ENCODE measurements at places on chromosomes 2 and 18. TPM values are rescaled to one million over a fixed set of nuclear protein-coding genes. Genes with fewer than 3 reads are reported as not detected.

CAVIN2 gene
- total RNA-seq = 4.3 TPM

CFC1 gene
- total RNA-seq = not detected

CNDP1 gene
- 0.05 TPM for total RNA-seq

CERKL gene
- 1.2 TPM for total RNA-seq

PLEKHH2 gene
- total RNA-seq = 19.1 TPM

AGXT gene
- total RNA-seq = not detected

REG3G gene
- total RNA-seq = not detected

CLEC4F gene
- total RNA-seq = not detected

UGT1A5 gene
- 0.35 TPM for total RNA-seq

CACNB4 gene
- 0.75 TPM for total RNA-seq

ANKRD12 gene
- total RNA-seq = 30.0 TPM

IFIH1 gene
- total RNA-seq = 16.1 TPM

OXER1 gene
- total RNA-seq = 0.15 TPM

LYG2 gene
- not detected for total RNA-seq

GRCh38 chr2:241198381-241199279 lies 10.2 kb downstream of the ANO7 start:
- no peak for DNase-seq

DNA sequence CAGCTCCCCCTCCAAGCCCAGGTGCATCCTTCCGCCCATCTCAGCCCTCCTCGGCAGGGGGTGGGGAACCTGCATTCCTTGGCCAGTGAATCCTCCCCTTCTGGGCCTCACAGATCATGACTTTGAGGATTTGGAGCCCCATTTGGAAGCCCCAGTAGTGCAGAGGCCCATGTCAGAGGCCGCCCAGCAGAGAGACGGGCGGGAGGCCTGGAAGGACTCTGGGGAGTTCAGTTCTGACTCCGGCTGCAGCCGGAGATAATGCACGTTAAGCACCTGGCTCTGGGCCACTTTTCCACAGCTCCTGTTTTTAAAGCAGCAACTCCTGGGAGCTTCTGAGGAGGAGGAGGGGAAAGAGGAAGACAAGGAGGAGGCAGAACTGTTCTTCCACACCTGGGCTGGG lies 14.9 kb downstream of the ATOH8 start:
- DNase-seq = no peak

DNA sequence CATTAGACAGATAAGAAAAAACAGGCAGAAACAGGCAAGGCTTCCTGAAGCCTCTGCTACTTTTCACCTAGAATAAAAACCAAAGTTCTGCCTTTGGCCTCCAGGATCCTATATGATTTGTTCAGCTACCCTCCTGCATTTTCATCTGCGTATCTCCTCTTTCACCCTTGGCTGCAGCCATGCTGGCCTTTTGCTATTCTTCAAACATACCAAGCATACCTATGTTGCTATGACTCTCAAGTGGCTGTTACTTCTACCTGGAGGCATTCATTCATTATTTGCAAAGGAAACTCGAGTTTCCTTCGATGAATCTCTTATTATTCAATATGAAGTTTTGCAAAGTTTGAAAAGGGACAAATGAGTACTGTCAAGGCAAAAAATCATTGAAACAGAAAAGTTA lies 106.4 kb upstream of the HNMT start:
- peak; percentile 27 for DNase-seq

- no peak for DNase-seq
Observed at GRCh38 chr18:59087391-59087790, 52.3 kb upstream of the SEC11C start.

DNA sequence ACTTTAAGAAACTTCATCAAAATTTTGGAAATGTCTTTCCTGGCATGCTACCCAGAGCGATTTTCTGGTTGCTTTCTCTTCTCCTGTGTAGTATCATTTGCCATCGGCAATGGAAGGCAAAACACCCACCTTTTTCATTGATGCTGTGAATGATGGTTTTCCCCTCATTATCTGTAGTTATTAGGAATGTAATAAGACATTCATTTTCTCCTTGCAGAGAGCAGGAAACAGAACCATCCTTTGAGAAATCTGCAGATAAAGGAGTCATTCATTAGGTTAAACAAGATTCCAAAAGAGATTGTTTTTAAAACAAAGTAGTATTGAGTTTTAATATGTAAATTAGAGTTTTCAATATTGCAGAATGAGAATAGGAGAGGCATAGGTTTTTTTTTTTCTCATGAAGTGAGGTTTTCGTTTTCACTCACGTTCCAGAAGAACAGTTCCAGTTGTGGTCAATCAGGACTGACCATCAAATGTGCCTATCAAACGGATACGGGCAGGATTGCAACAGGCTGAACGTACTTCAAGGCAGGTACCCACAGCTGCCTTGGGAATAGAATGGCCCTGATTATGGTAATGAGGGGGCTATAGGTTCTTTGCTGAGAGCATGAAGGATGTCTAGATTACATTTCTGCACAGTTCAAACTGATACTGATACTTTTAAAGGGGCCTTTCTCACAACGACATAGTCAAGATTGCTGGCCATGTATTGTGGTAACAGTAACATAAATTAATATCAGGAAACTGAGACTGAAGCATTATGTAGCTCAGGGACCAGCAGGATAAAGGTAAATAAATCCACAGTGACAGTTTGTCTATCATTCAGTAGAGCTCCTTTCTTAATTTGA lies 49.8 kb upstream of the PLA2R1 start:
- no peak for DNase-seq

DNA sequence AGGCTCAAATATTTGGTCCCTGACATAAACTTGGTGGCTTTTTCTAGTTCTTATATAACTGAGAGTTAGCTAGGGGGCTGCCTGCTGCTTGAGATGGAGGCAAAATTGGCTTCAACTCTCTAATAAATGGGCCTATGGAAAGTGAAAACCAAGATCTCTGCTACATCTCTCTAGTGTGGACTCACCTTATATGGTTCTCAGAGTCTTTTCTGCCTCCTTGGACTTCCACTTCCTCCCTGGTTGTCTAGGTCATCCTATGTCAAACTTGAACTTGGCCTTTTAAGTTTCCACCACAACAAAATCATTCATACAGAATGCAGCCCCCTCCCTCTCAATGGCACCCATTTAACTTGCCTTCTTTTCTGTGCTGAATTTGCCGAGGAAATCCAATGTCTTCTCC lies 23.9 kb upstream of the ARHGAP25 start:
- no peak for DNase-seq

GRCh38 chr2:171578127-171578803 lies 56.0 kb downstream of the CYBRD1 start:
- no peak for DNase-seq

DNA sequence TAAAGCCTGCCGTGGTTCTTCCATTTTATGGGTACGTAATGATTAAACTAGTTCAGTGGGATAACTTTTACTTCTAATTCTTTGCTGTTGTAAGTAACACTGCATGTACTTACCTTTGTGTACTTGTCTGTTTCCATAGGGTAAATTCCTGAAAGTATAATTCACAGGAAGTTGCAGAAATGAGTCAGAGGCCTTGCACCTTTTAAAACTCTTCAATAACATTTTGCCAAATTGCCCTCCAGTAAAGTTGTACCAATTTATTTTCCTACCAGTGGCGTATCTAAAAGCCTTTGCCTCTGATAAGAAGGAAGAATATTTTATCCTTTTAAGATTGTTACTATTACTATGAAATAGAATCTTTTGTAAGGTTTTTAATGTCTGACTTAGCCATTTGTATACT lies 65.1 kb downstream of the CAB39 start:
- DNase-seq = peak; percentile 94

DNA sequence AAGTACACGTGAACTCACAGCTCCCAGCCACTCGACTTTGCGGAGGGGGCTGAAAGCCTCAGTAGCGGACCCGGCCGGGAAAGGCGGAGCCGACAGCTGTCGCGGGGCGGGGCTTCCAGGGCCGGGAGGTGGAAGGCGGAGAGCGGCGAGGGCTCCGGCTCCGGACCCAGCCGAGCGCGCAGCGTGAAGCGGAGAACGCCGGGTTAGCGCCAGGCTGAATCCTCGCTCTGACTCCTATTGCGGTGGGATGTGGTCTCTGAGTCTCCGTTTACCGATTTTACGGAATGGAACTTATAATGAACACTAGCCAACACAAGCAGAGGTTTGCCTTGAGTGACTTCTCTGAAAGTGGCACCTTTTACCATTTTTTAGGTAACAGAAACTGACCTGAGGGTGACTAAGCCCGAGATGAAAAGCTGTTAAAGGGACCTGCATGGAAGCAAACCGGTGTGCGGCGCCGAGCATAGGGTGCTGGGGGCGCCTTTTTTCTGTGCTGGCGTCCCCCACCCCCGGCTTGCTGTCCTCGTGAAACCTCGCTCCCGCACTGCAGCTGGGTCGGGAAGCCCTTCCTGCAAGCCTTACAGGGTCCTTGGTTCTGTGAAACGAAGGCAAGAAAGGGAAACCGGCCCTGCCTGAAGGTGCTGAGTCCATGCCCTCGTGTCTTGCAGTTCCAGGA lies 72.9 kb downstream of the EN1 start:
- DNase-seq = peak; percentile 1

- DNase-seq = no peak
Observed at GRCh38 chr2:206323486-206323885, 49.0 kb downstream of the ZDBF2 start.

DNA sequence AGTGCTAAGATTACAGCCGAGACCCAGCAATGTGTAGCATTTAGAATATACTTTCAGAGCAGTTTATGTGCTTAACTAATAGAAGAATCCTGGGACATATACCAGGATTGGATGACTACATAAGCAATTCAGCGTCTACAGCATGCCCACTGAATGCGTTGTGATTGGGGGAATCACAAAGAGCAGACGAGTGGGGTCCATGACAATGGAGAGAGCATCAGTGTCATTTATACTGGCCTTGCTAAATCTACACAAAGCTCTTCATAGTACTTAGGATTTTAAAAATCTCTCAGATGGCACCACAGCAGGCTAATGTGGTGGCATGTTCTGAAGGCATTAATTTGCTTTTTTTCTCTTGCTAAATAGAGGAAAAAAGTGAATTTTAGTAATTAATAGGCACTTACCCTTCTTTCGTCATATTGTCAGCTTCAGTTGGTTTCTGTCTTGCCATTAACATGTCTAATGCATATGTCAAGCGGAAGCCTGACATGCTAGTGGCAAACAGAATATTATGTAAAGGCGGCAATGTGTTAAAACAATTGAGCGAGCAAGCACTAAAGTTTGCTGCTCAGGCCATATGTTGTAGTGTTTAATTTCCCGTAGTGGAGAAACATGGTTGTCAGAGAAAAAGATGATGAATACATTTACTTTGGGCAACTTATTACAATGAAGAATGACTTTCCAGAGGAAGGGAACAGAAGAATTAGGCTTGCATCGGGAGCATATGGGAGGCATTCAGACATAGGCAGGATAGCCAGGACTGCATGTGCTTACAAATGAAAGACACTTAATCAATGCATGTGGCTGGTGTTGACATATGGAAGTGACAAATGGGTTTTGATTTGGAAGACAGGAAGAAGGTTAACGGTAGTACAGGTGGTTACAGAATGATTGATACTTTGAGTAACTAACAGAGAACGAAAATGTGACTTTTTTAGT lies 145.2 kb downstream of the ICOS start:
- no peak for DNase-seq

GRCh38 chr2:134021830-134022524 lies 231.9 kb upstream of the MGAT5 start:
- DNase-seq = no peak

- DNase-seq = no peak
Observed at GRCh38 chr2:54639609-54640008, 83.9 kb upstream of the EML6 start.

GRCh38 chr18:24219561-24220317 lies 80.9 kb downstream of the CABYR start:
- DNase-seq = no peak

GRCh38 chr18:58180738-58181353 lies 136.8 kb downstream of the NEDD4L start:
- DNase-seq = no peak

DNA sequence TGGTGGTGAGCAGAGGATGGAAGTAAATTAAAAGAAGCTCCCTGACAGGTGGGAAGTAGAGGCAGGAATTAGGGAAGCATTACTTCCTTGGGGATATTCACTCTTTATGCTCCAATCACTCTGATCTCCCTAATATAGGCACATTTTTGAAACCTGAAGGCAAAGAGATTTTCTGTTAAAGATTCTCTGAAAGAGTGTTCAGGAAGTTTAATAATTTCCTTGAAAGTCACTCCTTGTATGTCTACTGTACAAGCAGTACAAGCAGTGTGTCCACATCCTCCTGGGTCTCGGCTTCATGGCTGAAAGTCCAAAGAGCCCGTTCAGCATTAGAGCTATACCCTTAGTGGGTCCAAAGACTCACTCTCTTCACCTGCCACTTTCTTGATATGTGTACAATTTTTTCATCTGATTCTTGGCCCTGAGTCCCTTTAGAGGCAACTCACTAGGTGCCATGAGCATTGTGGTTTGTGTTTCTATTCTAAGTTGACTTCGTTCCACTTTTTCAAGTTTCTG lies 60.2 kb downstream of the AAK1 start:
- no peak for DNase-seq

DNA sequence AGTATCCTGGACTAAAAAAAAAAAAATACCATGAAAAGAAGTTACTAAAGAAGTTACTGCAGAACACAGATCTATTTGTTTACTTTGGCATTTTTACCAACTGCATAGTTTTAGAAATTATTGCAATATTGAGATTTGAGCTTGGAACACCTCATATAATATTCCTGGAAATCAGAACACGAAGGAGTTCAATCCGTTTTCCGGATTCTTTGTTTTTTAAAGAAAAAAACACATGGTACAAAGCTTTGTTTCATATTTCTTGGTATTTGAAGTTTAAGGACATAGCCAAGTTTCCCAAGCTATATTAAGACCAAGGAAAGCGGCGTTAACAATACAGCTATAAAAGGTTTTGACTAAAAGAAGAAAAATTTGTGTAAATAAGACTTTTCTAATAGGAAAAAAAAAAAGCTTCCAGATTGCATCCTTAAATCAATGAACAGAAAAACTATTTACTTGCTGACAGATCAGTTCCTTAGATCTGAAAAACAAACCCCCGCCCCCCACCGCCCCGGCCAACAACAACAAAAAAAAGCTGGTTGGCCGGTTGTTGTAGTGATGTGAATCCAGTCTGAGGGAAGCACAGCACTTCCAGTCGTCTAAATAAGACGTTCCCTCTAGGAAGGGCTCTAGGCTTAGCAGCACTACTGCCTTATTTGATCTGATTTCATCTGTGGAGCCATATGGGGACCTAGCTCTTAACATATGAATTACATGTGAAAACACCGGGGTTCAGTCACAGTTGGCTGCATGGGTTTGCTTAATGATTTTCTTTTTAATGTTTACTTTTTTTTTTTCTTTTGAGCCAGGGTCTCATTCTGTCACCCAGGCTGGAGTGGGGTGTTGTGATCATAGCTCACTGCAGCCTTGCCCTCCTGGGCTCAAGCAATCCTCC lies 2.5 kb upstream of the RHOB start:
- DNase-seq = peak; percentile 68

- peak; percentile 25 for DNase-seq
Observed at GRCh38 chr2:177599139-177599688, 206.6 kb downstream of the AGPS start.

- DNase-seq = no peak
Observed at GRCh38 chr2:65495251-65495877, 63.0 kb upstream of the SPRED2 start.

All from renal cortical epithelial cell (primary cell).